ENCODE measurements at places on chromosomes 6 and 20.
A peak's percentile ranks its signal among the peaks of the same experiment; 100 is the strongest.

DNA sequence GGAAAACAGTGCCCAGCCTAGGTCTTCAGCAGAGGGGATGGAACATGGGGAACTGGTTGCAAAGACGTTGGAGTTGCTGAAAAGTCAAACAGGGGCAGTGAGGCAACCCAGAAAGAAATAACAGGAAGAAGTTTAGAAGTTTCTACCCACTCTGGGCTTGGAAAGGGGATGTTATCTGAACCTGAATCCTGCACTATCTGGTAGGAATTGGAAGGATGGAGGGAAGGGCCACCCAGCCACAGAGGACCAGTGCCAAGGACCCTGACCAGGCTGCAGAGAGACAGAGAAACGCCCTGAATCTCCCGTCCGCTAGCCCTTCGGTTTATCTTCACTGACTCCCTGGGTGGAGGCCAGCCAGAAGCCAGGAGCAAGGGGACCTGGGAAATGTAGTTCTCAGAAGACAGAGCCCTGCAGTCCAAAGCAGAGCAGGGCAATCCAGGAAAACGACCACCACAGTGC is 217.3 kb upstream of the RREB1 start:
- peak; percentile 17 for DNase-seq

DNA sequence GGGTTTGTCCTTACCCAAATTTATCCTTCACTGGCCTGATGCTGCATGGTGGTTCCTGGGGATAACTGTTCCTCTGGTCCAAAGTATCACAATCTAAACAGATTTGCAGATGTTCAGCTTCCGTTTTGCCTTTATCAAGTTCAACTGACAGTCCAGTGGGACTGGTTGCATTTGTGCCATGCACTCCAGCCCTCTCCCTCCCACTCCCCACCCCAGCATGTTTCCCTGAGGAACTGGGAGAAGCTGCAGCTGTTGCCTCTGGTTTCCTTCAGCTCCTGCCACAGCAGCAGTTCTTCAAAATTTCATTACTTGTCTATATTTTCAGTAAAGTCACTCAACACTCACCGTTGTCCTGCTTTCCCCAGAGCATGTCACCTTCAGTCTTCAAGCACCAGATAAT is 39.5 kb upstream of the KIF16B start:
- no peak for DNase-seq

DNA sequence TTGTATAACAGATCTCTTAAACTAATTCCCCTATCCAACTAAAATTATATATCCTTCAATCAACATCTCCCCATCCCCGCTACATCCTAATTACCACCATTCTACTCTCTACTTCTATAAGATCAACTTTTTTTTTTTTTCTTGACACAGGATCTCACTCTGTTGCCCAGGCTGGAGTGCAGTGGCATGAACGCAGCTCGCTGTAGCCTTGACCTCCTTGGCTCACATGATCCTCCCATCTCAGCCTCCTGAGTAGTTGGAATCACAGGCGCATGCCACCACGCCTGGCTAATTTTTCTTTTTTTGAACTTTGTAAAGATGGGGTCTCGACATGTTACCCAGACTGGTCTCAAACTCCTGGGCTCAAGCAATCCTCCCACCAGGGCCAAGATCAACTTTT is 5.0 kb downstream of the DNAAF9 start:
- DNase-seq = no peak

GRCh38 chr6:143696664-143697000 is 18.9 kb downstream of the PHACTR2 start:
- no peak for DNase-seq

DNA sequence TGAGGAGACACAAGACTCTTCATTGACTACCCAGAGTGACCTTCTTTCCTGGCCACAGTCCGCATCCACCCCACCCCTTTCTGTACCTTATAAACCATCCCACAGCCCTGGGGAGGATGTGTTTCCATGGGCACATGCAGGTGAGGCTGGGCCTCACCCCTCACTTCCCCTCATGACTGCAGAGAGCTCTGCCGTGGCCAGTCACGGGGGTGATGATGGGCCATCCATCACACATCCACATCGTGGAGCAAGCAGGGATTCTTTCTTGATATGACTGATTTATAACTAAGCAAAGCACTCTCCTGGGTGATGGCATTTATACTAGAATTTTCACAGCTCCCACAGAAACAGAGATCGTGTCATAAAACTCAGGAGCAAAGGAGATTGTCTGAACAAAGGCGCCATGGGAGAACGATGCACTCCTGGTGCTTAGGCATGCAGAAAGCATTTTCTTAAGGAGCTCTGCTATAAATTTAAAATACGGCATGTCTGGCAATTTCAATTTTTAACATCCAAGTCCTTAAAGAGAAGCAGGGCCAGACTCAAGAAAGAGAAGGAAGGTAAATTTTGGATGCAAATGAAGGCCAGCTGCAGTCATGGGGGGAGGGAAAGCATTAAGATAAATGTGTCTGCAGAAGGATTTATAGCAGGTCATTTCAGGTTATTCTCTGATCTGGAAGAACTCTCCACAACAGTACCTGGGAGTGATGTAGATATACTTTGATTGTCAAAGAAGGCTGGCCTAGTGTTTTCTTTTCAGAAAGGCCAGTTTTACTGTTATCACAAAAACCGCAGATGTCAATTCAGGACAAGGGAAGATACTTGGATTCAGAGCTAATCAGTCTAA is 777.0 kb downstream of the C6orf118 start:
- no peak for DNase-seq

DNA sequence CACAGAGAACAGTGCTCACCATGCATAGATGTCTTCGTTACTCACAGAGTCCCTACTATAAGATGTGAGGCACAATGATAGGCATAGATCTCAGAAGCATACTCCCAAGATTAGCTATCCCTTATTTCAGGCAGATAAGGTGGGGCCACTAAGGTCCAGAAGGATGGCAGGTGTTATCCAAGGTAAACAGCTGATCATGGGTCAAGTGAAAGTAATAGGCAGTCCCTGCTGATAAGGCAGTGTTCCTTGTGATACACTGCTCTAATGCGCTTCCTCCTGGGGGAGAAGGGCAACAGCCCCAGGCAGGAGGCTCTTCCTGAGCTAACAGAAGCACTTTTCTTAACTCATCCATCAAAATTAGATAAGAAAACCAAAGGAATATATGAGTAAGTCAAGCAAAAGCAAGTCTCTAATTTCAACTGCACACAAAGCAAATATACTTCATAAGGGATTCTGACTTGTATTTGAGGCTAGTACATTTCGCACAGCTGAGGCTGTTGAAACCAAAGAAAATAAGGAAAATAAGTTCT is 42.2 kb downstream of the METTL24 start:
- DNase-seq = no peak

DNA sequence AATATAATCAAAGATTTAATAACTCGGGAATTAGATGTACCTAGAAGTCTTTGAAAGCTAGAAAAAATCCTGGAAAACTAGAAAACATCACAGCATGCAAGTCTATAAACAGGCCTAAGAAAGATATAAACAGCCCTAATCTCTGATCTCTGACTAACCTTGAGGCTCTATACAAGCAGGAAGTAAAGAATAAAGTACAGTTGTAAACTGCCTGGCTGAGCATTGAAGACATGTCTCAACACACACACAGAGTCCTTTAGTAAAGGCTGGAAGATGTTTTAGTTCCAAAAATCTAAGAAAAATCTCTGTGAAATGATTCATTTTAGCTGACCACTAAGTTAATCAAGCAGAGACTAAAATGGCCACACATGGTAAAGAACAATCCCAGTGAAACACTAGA is 774.5 kb downstream of the EYS start:
- DNase-seq = no peak

DNA sequence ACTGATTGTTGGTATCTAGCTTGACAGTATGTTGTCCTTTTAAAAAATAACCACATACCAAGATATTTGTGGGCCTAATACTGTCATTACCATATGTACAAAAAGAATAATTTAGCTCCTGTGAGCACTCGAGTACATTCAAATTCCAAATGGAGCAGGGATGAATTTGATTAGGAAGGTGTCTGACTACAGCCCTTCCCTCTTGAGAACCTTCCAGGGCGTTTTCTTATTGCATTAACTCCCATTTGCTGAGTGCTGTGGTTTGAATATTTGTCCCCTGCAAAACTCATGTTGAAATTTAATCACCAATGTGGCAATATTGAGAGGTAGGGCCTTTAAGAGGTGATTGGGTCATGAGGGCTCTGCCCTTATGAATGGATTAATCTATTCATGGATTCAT is 76.9 kb upstream of the RALY start:
- no peak for DNase-seq

- DNase-seq = no peak
Measured at GRCh38 chr20:49594143-49594930, 26.4 kb upstream of the PTGIS start.

GRCh38 chr6:14766391-14766994 is 479.4 kb upstream of the JARID2 start:
- no peak for DNase-seq

DNA sequence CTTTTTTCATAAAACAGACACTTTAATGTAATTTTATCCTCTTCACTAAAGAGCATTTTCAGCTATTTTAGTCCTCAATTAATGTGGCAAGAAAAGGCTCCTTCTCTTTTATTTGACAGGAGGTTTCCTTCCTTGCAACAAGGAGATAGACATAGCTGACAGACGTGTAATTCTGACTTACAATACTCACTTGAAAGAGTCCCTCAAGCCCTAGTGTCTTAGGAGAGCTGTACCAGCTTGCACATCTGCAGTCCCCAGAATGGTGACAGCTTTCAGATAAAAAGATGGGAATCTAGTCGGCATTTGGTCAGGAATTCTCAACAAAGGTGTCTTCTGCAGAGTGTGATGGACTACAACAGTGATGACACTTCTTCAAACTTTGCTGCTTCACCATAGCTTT is 603.7 kb upstream of the PTCHD4 start:
- DNase-seq = no peak

GRCh38 chr20:57090590-57091560 is 175.6 kb downstream of the BMP7 start:
- DNase-seq = no peak

- no peak for DNase-seq
Measured at GRCh38 chr6:144295211-144295610, 10.1 kb downstream of the UTRN start.

- no peak for DNase-seq
Measured at GRCh38 chr6:169807229-169807628, 55.8 kb downstream of the ERMARD start.

DNA sequence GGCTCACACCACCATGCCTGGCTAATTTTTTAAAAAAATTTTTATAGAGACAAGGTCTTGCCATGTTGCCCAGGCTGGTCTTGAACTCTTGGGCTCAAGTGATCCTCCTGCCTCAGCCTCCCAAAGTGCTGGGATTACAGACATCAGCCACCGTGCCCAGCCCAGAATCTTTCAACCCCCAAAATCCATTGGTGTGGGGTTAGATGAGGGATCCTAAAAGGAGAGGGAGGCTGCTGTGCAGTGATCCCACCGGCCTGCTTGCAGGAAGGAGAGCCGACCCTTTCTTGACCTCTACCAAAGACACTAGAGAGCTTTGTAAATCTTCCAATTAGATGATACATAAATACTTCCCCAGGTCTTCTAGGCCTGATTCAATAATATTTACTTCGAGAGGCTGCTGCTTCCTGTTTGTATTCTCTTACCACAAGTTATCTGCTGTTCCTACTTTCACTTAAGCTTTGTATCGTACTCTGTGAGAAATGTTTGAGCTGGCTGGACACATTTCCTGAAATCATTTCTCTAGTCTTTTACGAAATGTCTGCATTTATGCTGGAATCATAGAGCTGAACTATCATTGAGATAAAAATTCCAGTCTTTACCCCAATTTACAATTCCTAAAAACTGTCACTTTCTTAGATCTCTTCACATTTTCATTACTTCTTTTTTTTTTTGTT is 49.3 kb upstream of the IER3 start:
- DNase-seq = peak; percentile 41

DNA sequence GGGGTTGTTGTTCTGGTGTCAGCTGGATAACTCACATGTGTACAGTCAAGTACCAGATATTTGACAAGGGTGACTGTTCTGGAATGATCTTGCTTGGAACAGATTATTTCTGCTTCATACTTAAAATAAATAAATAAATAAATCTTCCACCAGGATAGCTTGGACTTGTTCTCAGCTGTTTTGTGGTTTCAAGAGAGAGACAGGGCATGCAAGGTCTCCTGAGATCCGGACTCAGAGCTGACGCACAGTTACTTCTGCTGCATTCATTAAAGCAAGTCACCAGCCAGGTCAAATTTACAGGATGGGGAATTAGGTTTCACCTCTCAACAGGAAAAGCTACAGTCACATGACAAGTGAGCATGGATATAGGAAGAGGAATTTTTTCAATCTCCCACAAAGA is 285.0 kb upstream of the SPTLC3 start:
- no peak for DNase-seq

GRCh38 chr6:29726571-29727194 is 3.4 kb downstream of the HLA-F start:
- DNase-seq = no peak

- DNase-seq = no peak
Measured at GRCh38 chr6:16511723-16512489, 249.4 kb downstream of the ATXN1 start.

DNA sequence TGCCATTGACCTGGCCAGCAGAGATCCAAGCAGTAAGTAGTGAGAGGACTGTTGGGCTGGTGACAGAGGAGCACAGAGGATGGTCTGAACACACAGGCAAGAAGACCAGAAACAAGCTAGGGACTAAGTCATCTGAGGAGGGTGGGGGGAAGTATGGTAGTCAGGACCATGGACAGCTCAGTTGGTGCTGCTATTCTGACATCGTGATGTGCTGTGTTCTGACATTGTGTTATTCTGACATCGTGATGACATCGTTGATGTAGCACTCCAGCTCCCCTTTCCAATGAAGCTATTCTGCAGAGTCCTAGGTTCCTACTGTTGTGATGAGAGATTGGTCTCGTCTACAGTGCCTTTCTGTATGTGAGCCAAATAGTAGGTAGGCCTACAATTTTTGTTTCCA is 28.7 kb downstream of the CFAP206 start:
- peak; percentile 33 for DNase-seq

- no peak for DNase-seq
Measured at GRCh38 chr6:10521104-10521808, at the start of gene GCNT2. GCNT2 (plus strand) TSS chr6:10521351; CDS start chr6:10528912, 7,561 bp downstream.

- no peak for DNase-seq
Measured at GRCh38 chr6:92945799-92946198, 473.6 kb downstream of the EPHA7 start.

DNA sequence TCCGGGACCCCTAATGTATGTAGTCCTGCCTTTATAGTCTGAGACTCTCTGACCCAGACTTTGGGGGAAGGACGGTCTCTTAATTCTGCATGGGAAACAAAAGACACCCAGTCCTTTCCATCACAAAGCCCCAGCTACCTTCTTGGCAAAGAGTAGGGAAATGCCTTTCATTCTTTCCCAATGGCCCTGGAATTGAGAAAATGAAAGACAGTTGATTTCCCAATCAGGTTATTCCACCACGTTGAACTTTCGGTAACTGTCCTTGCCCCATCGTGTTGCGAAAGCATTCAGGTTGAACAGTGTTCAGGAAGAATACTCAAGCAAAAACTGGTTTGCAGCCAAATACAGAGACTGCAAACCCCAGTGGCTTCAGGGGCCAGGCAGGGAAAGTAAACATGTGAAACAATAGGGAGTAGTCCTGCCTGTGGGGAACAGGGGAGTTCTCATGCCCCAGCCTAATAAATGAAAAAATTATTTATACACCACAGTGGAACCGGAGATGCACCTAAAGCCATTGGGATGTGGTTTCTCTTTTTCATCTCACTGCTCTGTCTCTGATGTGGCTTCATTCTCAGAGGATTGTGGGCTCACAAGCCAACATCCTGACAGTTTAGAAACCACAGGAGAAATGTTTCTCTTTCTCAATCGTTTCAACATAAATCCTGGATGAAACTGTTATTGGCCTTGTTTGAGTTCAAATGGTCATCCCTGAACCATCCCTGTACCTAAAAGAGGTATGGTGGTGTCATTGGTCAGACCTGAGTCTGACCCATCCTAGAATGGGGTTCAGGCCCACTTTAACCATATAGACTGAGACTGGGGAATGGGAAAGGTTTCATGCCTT is 44.2 kb upstream of the SLC9A8 start:
- DNase-seq = no peak

All from Ammon's horn (tissue), 1 donor.